Islet precursor cell (in vitro differentiated cells): ENCODE measurements at places on chromosomes 7 and 10.

DNA sequence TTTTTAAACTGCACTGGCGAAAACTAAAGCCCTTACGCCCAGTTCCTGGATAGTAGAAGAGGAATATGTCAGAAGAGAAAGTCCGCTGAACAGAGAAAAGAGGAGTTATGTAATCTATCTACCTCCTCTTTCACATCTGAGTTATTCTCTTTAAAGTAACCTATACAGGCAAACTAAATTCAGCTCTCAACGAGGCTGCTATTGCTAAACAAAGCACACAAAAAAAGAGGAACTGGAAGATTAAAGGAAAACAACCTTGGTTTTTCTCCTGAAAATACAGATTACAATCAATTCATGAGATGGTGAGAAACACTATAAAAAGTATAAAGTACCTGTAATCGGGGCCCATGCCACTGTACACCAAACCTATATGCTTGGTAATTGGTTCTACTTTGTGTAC is 5.8 kb downstream of the PSMA2 start:
- DNase-seq: no peak

DNA sequence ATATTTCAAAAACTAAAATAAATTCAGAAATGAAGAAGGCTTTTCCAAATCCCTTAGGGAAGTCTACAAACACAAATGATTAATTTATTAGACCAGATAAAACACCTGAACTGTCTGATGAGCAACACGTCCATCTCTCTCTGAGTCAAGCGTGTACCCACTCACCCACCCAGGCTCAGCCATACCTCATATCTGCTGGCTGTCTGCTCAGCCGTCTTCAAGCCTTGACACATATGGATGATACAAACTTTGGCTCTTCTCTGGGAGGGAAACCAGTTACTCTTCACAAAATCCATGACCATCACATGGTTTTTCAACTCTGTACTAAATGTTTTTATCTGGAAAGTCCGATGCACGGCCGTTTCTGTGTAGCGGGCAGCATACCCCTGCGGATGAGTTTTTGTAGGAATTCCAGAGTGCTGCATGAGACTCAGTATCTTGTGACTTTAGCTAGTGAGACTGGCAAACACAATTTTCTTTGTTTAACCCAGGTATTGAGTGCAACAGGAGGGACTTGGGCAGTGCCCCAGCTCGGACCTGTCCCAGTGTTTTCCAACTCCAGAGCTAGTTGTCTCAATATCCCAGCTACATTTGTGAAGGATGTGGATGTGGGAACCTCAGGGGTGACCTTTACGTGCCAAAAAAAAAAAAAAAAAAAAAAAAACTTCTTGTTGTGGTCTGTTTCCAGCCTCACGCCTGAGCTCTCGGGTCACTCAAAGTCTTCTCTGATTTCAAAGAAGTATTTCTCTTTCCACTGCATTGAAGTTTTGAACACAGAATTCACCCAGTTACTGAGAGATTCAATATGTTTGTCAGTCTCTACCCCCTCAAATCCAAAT is at the start of gene C10orf90:
Gene C10orf90, minus strand, starts transcription at position 638 of the 839 bp plus-strand sequence. Its CDS starts 213 bp downstream, at position 425.
- DNase-seq: no peak

GRCh38 chr10:117621795-117622420 is 79.4 kb downstream of the EMX2 start:
- DNase-seq: peak; percentile 34

DNA sequence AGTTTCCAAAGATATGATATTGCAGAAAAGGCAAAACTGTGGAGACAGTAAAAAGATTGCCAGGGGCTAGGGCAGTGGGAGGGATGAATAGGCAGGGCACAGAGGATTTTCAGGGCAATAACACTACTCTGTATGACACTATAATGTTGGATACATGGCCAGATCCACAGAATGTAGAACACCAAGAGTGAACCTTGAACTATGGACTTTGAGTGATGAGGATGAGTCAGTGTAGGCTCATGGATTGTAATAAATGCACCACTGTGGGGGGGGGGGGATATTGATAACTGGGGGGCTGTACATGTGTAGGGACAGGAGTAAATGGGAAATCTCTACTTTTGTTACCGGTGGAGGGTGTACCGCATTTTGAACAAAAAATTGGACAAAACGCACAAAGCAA is 77.4 kb downstream of the ALOX5 start:
- no peak for DNase-seq
